ENCODE measurements at places on chromosomes 4 and X.

DNA sequence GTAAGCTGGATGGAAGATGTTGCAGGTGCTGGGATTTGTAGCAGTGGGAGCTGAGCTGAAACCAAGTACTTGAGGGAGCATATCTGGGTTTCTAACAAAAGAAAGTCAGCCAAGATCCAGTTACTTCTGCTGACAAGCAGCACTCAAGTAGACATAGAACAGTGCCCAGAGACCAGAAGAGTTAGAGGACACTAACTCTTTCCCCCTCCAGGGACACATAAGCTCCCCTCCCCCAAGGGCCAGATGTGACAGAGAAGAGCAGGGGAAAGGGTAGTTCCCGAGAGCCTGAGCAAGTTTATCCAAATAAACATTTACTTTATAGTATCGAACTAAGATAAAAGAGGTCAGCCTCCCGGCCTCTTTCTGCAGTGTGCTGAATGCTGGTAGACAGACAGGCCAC is 12.2 kb downstream of the TRPC3 start:
- no peak for DNase-seq

DNA sequence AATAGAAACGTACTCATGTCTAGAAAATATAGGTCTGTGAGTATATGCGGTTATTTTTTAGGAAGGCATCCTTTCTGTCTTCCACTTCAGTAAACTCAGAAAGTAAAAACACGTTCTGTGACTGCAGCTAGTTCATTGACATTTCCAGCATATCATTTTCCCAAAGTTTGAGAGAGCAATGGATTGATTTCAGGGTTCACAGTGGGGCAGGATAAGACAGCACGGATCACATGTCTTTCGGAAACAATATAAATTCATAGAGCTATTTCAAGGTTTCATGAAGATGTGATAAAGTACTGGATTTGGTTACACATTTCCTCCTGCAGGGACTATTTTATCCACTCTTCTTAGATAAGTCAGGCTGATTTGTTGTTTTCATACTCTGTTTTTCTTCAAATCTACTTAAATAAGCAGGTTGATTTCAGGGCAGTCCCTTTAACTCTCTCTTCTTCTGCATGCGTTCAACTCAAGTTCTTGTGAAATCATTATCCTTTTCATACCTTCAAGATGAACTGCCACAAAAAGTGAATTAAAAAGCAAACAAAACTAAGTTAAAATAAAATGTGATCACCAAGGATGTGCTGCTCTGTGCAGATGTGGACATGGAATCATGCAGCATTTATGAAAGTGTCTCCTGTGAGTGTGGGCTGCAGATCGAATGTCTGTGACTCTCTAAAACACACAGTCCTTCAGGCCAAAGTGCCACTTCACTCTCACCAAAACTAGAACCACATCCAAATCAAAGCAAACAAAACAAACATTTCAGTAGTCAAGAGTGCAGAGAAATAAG is 187.7 kb downstream of the UNC5C start:
- DNase-seq: no peak

DNA sequence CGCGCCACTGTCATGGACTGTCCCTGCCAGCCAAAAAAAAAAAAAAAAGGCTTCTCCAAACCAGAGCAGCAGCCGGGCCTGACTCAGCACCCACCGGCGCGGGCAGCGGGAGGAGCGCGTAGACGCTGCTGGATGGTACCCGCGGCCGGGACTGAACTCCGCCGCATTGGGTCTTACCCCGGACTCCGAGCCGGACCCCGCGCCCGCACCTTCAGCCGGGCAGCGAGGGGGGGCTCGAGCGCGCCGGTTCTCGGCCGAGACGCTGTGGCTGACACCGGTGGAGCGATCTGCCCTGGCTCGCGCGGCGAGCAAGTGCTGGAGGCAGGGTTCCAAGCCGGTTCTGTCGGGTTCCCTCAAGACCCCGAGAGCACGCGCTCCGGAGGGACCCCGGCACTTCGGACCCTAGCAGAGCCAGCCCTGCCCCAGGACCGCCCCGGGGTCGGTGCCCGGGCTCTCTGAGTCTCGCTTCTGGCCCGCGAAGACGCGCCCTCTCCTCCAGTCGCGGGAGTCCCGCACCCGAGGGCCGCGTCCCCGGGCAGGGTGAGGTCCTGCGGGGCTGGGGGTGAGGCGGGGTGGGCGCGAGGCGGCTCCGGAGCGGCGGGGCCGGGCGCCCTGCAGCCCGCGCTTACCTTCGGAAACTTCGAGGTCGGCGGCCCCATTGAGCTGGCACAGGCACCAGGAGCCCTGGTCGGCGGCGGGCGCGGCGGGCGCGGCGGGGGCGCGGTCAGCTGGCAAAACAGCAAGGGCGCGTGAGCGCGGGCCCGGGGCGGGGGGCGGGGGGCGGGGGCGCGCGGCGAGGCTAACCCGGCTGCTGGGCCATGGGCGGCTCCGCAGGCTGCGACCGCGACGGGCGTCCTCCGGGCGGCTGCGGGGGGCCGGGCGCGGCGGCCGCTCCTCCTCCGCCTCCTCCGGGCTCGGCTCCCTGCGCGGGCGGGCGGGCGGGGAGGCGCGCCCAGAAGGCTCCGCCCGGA is 11.8 kb upstream of the MAN2B2 start:
- no peak for DNase-seq

GRCh38 chr4:153001626-153002025 is 65.5 kb downstream of the FHDC1 start:
- no peak for DNase-seq

DNA sequence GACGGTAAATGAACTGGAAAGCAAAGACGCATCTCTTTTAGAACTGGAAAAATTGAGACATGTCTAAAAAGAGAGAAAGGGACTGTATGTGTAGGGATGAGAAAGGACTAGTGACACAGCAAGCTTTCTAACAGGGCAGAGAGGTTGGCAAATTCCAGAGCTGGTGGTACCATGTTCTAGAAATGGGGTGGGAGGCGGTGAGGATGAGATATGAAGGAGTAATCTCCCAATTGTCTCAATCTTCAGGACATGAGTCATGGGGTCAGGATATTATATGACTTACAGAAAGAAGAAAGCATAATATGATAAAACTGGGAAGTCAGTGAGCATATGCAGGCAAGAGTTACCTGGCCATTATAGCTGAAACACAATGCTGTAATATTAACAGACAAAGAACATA is 14.2 kb downstream of the TAB3 start:
- DNase-seq: peak; percentile 42

DNA sequence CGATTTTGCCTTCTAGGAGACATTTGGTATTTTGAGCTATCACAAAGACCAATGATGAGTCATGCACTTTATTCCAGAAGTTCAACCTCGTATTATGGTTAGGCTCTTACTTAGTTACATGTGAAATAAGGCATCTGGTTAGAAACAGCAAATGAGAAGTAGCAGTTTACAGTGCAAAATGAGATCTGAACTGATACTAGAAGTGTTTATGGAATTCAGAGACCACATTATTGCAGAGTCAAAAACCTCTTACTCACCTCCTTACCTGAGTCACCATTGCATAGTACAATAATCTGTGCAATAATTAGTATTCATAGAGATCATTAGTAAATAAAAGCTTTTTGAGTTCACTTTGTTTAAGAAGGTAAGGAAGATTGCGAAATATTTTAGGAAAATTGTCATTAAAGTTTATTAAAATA is 38.7 kb downstream of the SEC24B start:
- peak; percentile 5 for DNase-seq

- peak; percentile 39 for DNase-seq
Observed at GRCh38 chrX:155893521-155893920, 12.4 kb downstream of the VAMP7 start.

DNA sequence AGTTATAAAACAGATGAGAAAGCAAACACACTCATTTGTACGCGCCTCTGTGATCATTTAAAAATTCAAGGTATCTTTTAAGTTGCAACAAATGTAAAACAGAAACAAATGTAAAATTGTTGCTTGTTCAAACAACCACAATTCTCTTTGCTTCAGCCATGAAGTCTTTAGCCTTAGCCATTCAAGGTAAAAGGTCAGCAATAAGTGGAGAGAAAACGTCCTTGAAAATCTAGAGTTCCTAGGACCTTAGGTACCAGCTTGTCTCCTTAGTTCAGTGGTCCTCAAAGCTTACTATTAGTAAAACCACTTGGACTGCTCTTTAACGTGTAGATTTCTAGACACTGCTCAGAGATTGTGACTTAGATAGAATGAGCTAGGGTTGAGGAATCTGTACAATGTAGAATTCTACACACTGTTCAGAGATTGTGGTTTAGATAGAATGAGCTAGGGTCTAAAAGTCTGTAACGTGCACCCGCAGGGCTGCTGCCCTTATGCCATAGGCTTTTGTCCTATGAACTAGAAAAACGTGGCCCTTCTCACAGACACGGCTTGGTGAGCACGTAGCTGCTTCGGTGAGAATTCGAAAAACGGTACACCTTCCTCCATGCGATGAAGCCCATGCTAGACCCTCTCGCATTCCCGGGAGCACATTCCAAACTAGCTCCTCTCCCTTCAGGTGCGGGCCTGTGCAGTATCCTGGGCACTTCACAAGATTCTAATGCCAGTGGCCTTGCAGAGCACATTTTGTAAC is 1.7 kb downstream of the PLAC8 start:
- DNase-seq: peak; percentile 22

DNA sequence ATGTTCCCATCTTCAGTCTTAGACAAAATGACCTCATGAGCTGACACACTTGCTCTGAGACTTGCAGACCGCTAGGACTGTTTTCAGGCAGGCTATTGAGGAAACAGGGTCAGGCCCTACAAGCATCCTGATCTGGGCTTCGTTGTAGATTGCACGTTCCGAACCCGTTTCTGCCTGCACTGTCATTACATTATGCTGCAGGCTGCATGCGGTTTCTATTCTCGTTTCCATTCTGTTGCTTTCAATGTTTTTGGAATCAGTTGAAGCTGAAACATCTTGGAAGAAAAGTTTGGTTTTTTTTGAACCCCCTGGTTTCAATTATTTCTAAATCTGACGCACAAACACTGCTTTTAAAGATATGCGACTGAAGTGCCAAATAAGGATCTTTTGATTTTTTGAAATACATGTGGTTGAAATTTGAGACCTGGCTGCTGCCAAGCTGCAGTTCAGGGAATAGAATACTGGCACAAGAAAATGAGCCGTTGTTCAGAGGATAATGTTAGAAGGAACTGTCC is 716.1 kb upstream of the INTU start:
- no peak for DNase-seq

- DNase-seq: no peak
Observed at GRCh38 chr4:95180531-95181242, 368.1 kb downstream of the UNC5C start.

DNA sequence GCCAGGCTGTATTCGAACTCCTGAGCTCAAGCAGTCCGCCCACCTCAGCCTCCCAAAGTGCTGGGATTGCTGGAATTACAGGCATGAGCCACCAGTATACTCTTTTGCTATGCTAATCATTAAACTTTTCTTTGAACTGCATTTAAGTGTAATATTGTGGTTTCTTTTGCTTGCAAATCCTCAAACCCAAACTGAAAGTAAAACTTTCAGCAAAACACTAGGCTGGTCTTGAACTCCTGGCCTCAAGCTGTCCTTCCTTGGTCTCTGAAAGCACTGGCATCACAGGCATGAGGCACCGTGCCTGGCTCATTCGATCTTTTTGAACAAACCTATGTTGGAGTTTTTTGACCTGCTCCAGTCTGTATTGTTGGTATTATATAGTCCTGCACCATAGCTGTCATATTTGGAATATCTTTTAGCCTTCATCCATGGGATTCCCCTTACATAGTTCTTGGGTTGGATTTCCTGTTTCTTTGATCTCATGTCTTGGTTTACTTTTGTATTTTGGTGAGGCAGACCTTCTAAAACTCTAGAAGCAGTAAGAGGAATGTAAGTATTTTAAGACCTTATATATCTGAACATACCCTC is 34.1 kb downstream of the MOB1B start:
- DNase-seq: peak; percentile 7

GRCh38 chr4:154471526-154472331 is 19.9 kb downstream of the DCHS2 start:
- DNase-seq: no peak
